Thymus (tissue), 14 donors: ENCODE measurements at places on chromosomes 12 and 14.

DNA sequence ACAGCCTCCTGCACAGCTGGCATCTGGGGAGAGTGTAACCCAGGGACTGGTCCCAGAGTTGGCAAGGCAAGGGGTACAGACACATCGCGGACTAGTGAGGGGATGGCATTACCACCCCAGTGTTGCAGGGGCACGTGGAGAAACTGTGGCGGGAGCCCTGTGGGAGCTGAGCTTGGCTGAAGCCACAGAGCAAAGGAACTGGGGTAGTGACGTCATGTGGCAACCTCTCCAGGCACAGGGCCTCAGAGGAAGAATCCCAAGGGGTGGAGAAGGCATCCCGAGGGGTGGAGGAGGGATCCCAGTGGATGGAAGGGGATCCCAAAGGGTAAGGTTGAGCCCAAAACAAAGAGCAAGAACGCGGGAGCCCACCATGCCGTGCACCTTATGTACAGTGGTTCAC lies 70.1 kb downstream of the GSC start:
- no peak for DNase-seq

- DNase-seq = no peak
Measured at GRCh38 chr12:7929083-7929792, 6.7 kb downstream of the SLC2A3 start.

DNA sequence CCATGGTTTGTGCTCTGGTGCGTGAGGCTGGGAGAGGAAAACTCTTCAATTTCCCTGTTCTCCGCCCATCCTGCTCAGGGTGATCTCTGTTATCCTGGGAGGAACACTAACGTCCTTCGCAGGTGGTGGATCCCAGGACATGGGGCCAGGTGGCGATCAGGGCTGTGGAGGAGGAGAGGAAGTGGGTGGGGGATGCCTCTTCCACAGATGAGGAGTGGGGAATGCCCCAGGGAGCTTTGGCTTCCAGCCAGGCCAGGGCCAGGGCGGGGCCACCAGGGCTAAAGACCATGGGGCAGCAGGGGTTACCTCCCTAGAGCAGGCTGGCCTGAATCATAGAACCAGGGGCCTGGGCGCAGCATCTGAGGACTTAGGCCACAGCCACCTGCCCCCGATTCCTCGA lies 3.3 kb upstream of the KRT75 start:
- no peak for DNase-seq

DNA sequence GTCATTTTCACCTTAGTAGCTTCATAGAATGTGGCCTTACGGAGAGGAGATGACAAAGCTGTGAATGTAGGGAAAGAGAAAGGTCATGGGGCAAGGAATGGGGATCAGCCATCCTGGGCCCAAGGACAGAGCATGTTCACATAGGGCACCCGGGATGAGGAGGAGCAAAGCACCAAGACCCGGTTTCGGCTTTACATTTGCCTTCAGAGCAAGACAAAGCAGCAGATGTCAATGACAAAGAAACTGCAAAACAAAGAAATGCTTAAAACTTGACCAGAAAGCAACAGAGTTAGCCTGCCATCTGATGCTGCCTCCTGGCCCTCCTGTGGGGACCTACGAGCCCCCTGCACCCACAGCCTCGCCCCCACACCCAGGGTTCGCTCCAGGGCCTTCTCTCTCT lies 249.2 kb downstream of the SLC41A2 start:
- no peak for DNase-seq

GRCh38 chr12:19830446-19830845 lies 391.2 kb downstream of the AEBP2 start:
- no peak for DNase-seq

DNA sequence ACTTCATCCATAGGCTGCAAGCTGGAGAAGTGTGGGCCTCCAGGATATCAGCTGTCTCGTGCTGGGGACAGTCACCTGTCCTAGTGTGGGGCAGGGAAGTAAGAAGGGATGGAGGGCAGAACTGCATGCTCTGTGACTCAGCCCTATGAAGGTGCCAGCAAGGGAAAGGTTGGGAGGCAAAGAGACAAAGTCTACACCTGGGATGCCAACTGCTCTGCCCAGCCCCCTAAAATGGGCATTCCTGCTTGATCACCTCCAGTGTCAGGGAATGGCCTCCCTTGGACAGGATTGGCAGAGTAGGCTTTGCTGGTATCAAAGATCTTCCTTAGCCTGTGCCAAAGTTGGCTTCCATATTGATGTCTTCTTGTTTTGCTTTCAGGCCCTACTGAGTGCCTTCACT lies 335.0 kb downstream of the BCL11B start:
- DNase-seq = no peak

DNA sequence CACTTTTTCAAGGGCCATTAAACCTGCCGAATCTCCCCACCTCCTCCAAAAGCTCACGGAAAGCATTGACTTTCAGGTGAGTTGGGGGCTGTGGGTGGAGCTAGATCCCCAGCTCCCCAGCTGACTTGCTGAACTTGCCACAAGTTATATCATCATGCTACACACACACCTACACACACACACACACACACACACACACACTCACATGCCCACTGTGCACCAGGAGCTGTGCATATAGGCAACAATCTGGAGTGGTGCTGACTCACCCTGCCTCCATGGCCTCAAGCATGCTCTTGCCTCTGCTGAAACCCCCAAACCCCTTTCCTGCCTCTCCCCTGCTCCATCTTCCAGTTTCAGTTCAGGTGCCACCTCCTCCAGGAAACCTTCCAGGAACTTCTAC lies 26.1 kb downstream of the SERPINA3 start:
- DNase-seq = no peak

DNA sequence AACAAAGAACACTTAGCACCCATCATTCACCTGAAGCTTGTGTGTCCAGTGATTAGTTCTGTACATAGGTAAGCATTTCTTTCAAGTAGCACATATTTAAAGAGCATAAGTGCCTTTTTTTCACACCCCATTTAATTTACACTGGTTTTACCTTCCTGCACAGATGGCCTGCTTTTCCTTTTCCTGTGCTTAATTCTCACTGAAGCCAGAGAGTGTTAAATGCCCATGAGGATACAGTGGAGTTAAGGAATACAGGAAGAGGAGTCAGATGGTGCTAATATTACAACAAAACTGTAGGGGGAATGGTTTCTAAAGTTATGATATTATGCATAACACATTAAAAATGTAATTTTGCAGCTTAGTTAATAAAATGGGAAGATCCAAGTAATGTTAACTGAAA lies 31.0 kb upstream of the SLC38A1 start:
- no peak for DNase-seq

- no peak for DNase-seq
Measured at GRCh38 chr14:25090256-25090655, 40.3 kb upstream of the STXBP6 start.

GRCh38 chr12:40691913-40692764 lies at the start of gene CNTN1:
TSS of gene CNTN1 (plus strand) at chr12:40692439.
- no peak for DNase-seq

- no peak for DNase-seq
Measured at GRCh38 chr14:104086661-104087461, 1.4 kb downstream of the ASPG start.

GRCh38 chr12:76562130-76562529 lies 2.6 kb upstream of the OSBPL8 start:
- DNase-seq = no peak

DNA sequence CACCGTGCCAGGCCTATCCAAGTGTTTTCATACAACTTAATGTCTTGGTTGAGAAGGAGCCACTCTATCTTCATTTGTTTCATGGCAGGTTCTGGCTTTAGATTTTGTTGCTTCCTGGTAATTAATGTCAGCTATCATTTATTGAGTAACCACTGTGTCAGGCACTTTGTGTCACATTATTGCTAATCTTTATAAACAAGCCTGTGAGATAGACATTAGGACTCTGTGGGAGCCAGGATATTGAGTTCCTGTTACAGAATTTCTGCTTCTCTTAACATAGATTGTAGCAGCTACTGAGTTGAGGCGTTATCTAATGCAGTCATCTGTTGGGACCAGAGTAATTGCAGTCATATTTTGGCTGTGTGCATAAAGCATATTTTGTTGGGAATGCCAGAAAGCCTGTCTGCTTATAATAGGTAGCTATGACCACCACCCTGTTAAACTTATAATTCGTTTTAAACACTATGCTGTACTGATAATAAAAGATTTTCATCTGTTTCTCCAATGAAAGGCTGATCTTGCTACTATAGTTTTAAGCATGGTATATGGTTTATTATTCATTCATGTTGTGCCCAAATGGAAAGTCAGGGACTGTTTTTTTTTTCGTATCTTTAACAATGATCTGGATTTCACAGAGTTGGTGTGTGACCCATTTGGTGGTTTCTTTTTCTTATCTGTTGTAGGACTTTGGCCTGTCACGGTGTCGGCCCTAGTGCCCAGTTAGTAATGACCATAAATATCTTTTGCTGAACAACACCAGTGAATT lies 432.6 kb downstream of the PCNX1 start:
- no peak for DNase-seq

DNA sequence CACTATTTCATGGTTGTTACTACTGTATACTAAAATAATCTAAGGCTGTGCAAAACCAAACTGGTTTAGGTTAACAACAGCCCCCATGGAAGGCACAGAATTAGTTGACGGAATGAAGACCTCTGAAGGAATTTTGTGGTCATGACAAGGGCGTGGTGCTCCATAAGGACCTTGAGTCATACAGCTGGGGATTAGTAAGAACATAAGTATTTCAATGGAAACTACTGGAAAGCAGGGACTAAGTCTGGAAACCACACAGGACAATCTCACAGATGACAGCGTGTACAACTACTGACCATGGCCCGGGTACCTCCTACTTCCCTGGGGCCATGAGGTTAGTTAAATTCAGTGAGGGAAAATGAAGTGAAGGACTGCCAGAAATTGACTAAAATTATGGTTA lies 98.5 kb upstream of the PLEKHA5 start:
- no peak for DNase-seq

DNA sequence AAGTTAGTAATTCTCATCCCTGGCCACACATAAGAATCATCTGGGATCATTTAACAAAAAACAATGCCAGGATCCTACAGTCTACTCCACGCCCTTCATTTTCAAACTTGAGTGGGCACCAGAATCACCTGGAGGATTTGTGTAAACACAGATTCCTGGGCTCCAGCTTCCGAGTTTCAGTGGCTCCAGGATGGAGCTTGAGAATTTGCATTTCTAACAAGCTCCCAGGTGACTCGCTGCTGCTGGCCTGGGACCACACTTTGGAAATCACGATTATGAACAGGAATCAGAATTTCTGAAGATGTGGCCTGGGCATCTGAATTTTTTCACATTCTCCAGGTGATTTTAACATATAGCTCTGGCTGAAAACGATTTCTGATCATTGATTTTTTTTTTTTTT lies 234.8 kb downstream of the CACNA1C start:
- no peak for DNase-seq

DNA sequence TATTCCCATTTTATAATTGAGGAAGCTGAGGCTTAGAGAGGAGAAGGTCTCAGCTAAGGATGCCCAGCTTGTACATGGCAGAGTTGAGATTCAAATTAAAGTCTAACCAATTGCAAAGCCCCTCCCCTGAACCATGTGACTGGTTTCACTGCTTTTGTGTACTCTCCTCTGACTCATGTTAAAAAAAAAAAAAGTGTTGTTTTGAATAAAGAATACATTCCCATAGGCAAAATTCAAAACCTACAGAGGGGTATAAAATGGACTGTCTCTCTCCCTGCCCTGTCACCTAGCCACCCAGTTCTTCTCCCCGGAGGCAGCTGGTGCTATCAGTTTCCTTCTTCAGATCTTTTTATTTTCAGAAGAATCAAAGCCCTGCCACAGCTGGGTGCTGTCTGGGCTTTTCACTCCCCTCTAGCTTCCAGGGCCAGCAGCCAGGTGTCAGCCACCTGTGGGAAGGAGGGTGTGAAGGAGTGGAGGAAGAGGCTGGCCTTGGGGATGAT lies 5.4 kb downstream of the PSMD9 start:
- peak; percentile 86 for DNase-seq

DNA sequence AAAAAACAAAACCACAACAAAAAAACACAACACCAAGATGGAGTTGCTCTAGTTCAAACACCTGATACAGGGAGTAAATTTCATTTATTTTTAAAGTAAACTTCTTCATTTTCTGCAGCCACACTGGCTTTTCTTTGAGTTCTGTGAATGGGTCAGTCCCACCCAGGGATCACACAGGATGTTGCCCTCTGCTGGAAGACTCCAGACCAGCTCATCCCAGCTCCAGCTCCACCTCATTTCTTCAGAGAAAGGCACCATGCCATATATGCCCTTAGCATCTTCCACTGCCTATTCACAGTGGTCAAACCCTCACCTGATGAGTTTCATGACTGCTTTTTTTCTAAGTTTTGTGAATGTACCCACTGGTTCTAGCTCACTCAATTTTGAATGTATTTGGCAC lies 8.0 kb downstream of the GLIPR1 start:
- DNase-seq = no peak

DNA sequence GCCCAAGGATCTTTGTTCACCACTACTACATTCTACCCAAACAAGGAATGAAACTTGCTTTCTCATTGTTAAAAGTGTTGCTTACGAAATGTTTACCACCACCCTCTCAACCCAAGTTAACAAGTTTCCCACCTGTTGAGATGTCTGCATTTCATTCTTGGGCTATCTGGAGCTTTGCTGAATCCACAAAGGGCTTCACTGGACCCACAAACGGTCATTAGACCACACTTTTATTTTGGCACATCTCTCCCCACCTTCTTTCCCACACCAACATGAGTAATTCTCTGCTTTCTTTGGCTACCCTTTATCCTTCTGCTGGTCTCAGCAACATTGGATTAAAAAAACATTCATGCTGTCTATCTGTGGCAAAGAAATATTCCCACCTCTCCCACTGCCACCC lies 78.0 kb downstream of the TMEM260 start:
- DNase-seq = no peak

- no peak for DNase-seq
Measured at GRCh38 chr12:4483885-4484823, 38.5 kb upstream of the FGF6 start.

GRCh38 chr12:10989107-10989506 lies 2.4 kb upstream of the TAS2R50 start:
- DNase-seq = no peak

GRCh38 chr14:93821051-93821450 lies 32.8 kb upstream of the PRIMA1 start:
- DNase-seq = no peak

- no peak for DNase-seq
Measured at GRCh38 chr14:59265808-59266207, 77.3 kb downstream of the DAAM1 start.

GRCh38 chr12:65126482-65126881 lies 5.4 kb upstream of the WIF1 start:
- no peak for DNase-seq

DNA sequence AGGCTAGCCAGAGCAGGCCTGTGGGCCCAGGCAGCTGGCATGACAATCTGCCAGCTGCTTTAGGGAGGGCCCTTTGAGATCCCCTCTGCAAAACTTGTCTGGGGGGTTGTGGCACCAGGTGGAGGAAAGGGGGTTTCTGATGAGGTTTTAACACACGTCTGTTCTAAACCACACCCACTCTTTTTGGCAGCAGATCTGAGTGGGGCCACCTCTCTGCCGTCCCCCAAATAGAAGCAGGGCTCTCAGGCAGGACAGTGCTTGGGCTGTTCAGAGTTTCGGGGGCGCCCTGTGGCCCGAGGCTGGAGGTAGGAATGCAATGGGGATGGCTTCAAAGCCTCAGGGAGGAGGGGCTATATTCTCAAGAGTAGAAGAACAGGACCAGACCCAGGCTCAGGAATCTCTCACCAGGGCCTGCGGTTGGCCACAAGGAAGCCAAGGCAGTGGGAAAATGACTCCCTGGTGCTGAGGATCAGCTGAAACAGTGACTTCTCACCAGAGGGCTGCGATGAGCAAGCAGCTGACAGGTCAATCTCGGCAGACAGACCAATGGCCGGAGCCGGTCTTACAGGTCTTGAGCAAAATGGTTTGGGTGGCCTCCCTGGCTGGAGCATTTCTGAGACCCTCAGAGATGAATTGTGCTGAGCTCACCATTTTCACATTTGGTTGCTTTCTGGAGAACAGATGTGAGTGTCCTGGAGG lies 1.5 kb upstream of the KRT5 start:
- DNase-seq = no peak
